Effector memory CD4-positive, alpha-beta T cell (primary cell): ENCODE measurements at places on chromosomes 6 and 20.

DNA sequence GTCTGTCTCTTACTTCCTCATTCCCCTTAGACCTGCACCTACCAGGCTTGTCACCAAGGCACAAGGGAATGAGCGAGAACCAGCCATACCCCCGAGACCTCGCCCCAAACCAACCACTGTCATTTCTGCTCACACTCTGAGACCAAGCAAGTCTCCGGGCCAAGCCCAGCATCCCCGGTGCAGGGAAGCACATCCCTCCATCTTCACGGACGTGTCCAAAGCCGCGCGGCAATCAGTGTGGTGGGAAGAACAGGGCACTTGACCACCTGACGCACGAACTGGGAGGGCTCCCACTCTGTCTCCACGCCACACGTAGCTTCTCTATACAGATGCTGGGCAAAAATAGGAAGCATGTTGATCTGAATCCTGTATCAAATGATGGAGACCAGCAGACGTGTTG is 28.4 kb upstream of the THBS2 start:
- DNase-seq: no peak

- DNase-seq: no peak
These were observed 6.4 kb downstream of the ZUP1 start for GRCh38 chr6:116662202-116662601.

GRCh38 chr6:38273325-38273724 is 366.4 kb downstream of the BTBD9 start:
- DNase-seq: no peak

DNA sequence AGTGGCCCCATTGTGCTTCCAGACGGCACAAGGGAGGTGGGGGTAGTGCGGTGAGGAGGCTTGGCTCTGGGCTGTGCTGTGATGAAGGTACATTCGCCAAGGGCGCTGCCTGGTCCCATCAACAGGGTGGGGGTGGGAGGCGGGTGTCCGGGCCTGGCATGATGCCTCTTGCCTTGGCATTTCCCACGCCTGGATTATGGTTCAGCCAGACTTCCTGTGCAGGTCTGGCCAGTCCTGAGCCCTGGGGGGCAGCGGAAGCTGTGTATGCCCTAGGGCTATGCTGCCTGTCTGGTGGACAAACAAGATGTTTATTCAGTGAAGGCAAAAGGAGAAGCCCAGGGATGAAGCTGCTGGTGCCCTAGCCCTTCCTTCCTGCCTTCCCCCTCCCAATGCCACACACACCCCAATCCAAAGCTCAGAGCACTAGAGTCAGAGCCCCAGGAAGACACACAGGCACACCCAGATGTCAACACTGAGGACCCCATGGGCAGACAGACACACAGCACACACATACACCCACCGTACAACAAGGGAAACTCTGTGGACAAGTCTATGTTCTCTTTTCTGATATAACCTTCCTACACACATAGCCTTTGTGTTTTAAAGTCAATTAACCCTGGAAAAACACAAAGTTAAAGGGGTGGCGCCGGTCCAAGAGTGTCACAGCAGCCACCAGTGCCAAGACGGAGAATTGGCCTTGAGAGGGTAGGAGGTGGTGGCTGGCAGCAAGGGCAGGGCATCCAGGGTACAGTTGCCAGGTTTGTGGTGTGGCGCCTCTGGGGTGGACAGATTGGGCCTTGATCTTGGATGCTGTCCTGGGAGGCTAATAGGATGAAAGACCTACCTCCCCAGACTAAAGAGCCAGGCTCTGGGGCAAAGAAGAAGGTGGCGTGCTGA is 54.7 kb upstream of the SAYSD1 start:
- DNase-seq: no peak

DNA sequence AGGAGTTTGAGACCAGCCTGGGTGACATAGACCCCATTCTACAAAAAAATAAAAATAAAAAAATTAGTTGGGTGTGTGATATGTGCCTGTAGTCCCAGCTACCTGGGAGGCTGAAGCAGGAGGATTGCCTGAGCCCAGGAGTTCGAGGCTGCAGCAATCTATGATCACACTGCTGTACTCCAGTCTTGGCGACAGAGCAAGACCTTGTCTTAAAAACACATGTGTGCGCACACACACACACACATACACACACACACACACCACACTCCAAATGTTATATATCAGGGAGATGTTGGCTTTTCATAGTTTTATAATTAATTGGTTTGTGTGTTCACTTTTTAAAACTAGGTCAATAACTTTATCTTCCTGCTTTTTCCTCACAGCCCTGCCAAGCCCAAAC is 110.5 kb downstream of the RTN4IP1 start:
- DNase-seq: no peak

GRCh38 chr6:101086473-101086872 is 205.3 kb upstream of the ASCC3 start:
- no peak for DNase-seq

DNA sequence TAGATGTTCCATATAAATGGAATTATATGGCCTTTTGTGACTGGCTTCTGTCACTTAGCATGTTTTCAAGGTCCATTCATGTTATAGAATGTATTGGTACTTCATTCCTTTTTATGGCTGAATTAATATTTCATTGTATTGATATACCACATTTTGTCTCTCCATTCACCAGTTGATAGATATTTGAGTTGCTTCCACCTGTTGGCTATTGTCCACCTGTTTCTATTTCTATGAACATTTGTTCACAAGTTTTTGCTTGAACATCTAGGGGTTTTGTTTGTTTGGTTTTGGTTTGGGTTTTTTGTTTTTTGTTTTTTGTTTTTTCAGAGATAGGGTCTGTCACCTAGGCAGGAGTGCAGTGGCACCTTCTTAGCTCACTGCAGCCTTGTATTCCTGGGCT is 23.2 kb downstream of the WFDC3 start:
- no peak for DNase-seq

DNA sequence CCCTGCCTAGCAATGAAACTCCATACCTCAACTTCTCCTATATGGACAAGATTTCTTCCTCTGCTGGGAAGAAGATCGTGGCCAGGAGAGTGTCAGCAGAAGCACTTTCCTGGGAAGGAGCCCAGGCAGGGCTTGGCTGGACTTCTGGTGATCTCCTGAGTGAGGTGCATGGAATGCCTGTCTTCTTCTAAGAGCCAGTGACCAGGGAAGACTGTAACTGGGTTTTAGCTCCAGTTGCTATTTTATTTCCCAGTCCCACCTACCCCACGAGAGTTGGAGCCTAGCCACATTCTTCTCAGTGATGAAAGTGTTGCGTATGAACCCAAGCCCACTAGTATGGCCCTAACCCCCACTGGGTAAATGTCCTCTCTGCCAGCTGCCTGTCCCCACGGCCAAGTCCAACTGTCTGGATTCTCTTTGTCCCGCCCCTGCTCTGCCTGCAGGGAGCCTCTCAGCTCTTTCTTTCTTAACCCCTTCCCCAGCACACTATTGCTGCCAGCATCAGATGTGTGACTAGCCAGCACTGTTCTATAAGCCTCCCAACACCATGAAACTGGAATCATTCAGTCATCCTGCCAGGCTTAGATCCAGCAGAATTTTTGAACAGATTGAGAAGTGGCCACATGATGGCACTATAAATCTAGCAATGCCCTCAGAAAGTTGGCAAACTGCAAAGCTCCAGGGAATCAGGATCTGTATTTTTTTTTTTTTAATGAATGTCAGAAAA is 69.8 kb upstream of the FAM184A start:
- DNase-seq: no peak

DNA sequence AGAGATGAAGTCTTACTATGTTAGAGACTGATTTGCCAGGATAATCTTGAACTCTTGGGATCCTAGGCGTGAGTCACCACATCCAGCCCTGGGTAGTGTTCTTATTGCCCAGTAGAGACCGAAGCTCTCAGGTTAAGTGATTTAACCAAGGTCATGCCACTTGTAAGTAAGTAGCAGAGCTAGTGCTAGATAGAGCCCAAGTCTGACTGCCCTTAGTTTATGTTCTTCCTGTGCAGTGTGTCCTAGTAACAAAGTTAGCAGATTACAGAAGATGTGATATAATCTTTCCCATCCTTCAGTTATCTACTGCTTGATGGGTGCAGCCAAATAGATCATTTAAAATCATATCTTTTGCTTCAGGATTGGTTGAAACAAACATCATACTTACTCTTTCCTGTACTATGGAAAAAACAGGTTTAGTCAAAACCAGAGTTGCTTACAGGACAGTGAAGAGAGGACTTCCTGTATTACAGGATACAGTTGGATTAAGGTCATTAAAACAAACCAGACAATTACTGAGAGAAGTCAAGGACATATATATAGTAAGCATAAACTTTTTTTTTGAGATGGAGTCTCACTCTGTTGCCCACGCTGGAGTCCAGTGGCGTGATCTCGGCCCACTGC is 9.5 kb upstream of the PABPC1L start:
- no peak for DNase-seq

DNA sequence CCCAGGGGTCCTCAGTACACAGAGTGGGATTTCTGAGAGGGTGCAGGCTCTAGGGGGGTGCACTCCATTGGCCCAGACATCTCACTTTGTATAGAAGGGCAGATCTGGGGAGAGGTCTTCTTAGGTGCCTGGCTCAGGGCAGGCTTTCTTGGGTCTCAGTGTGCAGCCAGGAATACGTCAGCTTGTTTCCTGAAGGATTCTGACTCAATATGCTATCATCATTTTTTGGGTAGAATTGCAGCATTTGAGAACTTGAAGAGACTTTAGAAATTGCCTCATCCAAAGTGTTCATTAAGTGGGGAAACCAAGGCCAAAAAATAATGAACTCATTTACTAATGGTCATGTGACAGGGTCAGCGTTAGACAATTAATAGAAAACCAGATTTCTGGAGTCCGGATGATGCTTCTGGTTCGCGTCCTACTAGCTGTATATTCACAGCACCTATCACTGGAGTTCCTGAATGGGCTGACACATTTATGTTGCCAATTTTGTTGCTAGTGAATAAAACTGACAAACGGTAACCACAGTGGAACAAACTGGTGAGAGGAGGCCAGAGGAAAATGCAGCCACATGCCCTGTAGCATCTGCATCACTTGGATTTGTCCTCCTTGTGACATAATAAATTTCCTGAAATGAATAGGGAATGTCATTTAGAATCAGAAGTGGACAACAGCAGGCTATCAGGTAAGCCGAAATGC is 238.9 kb downstream of the TBC1D7 start:
- DNase-seq: no peak

GRCh38 chr20:45798935-45799642 is 7.3 kb downstream of the DNTTIP1 start:
- peak; percentile 40 for DNase-seq

- DNase-seq: no peak
These were observed 35.5 kb downstream of the BANF2 start for GRCh38 chr20:17735206-17735804.

GRCh38 chr6:169866140-169866534 is 114.7 kb downstream of the ERMARD start:
- DNase-seq: no peak

DNA sequence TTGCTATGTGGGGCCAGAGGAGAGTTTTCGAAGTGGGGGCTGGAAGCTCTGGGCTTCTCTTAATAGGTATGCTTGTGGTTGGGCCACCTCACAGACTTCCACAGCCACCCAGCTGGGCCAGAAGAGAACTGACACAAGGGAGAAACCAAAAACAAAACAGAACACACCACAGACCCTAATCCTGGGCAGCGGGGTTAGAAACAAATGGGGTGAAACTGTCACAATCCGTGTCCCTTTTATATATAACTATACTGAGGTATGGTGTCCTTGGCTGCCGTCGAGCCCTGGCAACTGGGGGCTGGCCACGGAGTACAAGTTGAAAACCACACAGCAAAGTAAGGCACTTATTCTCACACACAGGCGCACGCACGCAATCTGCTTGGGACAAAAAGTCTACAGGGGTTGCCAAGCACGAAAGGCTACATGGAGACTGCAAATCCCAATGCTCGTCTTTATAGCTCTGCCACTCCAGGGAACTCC is 78.3 kb downstream of the TRAM2 start:
- DNase-seq: no peak

DNA sequence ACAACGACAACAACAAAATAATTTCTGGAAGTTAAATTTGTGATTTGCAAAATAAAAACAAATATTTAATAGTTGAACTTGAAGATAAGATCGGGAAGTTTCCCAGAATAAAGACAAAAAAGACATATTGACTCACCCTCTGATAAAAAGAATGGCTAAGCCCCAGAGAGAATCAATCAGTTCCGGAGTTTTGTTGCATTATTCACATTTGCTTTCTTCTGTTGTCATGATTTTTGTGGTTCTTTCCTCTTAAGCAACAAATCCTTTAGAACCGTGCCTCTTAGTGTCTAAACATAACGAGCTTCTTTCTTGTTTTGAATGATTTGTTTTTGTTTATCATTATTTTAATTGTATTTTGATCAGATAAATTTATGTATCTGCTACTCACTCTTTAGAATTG is 337.7 kb upstream of the PRND start:
- no peak for DNase-seq
